ENCODE measurements at places on chromosomes 13 and 19. TPM values are rescaled to one million over a fixed set of nuclear protein-coding genes. Genes with fewer than 3 reads are reported as not detected.
A peak's percentile ranks its signal among the peaks of the same experiment; 100 is the strongest.

Gene IGFL1
- not detected for total RNA-seq

DNA sequence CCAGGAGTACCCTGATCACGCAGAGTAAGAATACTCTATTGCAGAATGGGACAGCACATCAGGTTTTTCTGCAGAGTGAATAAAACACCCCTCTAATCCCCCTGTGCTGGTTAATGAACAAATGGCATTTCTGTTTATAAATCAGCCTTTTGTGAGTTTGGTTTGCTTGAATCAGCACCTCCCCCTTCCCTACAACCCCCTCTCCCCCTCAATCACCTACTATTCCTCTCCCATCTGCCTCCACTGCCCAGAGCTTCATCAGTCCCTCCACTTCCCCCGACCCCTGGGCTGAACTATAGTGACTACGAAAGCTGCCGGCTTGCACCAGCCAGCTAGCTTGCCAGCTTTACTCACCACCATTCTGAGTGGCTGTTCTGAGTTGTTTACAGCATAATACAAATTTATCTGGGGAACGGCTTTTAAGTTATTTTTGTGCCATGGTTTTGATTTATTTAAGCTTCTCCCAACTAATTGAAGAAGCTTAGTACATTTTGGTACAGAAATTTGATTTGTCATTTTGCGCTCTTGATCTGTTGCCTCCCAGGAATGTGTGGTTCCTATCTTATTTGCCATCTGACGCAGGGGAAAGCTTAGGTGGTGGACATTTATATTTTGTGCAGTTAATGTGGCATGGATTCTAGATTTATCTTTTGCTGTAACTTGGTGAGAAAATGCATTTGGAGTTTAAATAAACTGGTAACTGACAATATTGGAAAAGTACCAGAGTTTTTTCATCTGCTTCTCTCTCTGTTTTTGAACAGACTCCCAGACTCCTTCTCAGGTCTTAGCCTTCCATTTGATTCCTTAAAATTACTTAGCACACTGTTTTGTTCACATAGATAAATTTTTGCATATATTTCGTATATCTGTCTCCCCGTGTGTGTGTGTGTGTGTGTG lies 41.7 kb upstream of the WDFY2 start:
- H3K4me1 ChIP-seq = no peaks in the 10 kb centered on the region
- no peak overlapping the region for H3K27ac ChIP-seq
- DNase-seq = no peak
- no peak overlapping the region for H3K4me3 ChIP-seq

- no peaks in the 10 kb centered on the region for H3K27me3 ChIP-seq
- H3K36me3 ChIP-seq = no peaks in the 10 kb centered on the region
- no peak overlapping the region for H3K27ac ChIP-seq
Measured at GRCh38 chr19:30733826-30734550, 361.8 kb downstream of the ZNF536 start.

DNA sequence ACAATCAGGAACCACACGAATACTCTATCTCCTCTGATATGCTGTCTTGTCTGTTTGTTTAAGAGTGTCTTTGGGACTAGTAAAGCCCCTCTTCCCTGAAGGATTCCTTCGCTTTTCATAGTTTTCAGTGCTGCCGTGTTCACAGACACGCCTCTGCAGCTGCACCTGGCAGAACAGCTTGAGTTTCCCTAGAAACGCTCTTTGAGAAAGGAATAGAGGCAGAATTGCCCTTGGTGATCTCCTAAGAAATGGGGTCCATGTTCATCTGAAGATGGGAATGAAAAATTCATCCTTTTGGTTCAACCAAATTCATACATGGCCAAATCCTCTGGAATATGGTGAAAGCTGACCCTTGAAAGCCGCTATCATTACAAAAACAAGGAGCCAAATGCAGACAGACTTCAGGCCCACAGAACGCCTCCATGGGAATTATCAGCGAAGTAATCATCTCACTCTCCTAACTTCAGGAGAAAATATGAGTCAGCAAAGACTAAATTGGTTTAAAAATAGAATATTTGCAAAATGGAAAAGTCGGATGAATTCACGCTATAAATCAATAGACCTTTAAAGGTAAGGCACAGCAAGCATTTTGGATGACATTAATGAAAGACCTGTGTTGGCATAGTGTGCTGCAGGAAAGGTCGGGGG lies 5.5 kb downstream of the SACS start:
- peaks cover 10% of the 10 kb centered on the region for H3K4me1 ChIP-seq
- no peaks in the 10 kb centered on the region for H3K36me3 ChIP-seq
- no peak for DNase-seq

DNA sequence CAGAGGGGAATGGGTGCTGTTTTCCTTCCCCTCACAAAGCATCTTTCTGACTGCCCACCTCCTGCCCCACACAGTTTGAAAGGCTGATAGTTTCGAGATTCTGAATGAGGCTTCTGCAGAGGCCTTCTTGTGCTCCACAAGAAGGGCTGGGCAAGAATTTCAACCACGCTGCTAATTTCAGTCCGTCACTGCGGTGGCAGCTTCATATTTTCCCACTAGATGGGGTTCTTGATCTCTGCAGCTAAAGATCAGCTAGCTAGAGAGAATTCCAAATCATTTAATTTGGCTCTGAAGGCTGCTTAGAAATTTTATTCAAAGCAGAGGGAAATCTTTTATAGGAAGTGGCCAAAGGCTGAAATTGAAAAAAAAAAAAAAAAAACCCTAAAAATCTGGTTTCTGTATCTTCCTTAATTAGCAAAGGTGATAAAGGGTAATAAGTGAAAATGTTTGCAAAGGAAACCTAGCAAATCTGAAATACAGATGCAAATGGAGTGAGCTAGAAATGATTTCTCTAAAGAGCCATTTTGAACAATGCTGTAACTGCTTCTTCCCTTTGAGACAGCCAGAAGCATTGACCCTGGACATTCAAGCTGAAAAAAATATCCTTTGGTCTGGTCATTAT lies 38.0 kb upstream of the C13orf42 start:
- H3K27ac ChIP-seq = peak overlapping the region; percentile 87
- peaks cover 5% of the 10 kb centered on the region for H3K27me3 ChIP-seq
- H3K36me3 ChIP-seq = no peaks in the 10 kb centered on the region
- H3K4me1 ChIP-seq = peaks cover 15% of the 10 kb centered on the region
- DNase-seq = no peak

Gene DACT3
- total RNA-seq = 10.4 TPM

Gene PCDH20
- total RNA-seq = 1.7 TPM

DNA sequence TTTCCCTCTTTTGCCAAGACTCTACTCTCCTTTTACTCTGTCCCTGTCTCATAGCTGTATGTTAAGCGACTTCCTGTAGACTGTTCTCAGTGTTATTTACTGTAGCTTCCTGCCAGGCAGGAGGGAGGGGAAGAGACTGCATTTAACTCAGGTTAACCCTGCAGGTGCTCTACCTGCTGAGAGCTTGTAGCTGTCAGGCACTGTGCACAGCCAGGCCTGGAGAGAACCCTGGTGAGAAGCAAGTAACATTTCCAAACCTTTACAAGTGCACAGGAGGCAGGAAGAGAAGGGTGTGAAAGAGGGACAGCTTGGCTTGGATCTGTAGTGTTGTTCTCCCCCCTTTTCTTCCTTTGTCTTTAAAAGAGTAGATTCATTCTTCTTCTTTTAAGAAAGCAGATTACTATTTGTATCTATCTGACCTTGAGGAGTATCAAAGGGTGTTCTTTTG lies 167.1 kb downstream of the LMO7 start:
- peaks cover 4% of the 10 kb centered on the region for H3K36me3 ChIP-seq
- no peaks in the 10 kb centered on the region for H3K4me1 ChIP-seq
- no peak overlapping the region for H3K27ac ChIP-seq
- H3K4me3 ChIP-seq = no peak overlapping the region

DNA sequence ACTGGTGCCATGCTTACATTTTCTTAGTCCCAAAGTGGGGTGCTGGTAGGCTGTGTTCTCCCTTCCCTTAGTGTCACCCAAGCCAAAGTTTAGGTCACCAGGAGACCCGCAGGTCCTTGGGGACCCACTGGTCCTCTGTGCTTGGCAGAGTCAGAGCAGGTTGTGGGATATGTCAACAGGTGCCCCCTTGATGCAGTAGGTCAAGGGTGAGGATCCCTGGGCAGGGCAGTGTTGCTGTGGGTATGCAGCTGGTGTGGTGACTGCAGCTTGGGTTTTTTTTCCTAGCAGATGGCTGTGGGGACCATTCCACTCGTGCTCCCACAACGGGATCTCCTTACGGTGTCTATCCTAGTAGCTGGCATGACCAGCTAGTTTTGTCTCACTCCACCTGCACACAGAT lies 23.7 kb downstream of the NHLRC3 start:
- no peak for DNase-seq
- no peak overlapping the region for H3K4me3 ChIP-seq
- no peaks in the 10 kb centered on the region for H3K36me3 ChIP-seq
- no peaks in the 10 kb centered on the region for H3K4me1 ChIP-seq
- no peaks in the 10 kb centered on the region for H3K27me3 ChIP-seq

DNA sequence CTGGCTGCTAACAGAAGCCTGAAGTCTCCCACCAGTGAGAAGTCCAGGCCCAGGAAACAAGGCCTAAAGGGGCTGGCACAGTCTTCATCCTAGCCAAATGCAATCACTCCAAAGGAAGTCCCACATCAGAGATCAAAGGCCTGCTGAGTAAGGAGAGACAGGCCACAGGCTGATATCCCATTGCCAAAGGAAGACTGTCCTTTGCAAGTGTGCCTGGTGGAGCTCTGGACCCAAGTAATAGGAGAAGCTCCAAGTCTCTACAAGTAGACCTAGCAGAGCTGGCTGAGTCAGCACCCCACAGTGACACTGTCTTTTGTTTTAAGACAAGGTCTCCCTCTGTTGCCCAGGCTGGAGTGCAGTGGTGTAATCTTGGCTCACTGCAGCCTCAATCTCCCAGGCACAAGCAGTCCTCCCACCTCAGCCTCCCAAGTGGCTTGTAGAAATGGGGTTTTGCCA lies 4.5 kb downstream of the DBP start:
- H3K4me3 ChIP-seq = no peak overlapping the region
- peaks cover 79% of the 10 kb centered on the region for H3K4me1 ChIP-seq
- H3K27me3 ChIP-seq = no peaks in the 10 kb centered on the region
- no peak for DNase-seq
- H3K27ac ChIP-seq = peak overlapping the region; percentile 16

Gene CLEC17A
- total RNA-seq = 33.0 TPM

DNA sequence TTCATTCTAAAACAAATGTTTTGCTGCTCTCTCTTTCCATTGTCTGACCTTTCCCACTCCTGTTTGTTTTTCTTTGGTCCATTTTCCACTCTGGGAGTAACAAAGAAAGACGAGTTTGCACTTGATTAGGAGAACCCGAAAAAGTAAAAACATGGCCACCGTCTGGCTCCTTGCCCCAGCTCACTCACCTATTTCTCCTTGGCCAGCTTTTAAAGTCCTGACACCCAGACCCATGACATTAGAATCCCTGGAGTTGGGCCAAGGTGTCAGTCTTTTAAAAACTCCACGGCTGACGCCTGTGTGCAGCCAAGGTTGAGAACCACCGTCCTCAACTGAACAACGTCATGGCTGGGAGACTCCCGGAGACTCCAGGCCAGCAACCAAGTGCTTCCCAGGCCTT lies 63.6 kb upstream of the FLT1 start:
- no peak for DNase-seq
- H3K27ac ChIP-seq = no peak overlapping the region
- H3K4me1 ChIP-seq = no peaks in the 10 kb centered on the region

DNA sequence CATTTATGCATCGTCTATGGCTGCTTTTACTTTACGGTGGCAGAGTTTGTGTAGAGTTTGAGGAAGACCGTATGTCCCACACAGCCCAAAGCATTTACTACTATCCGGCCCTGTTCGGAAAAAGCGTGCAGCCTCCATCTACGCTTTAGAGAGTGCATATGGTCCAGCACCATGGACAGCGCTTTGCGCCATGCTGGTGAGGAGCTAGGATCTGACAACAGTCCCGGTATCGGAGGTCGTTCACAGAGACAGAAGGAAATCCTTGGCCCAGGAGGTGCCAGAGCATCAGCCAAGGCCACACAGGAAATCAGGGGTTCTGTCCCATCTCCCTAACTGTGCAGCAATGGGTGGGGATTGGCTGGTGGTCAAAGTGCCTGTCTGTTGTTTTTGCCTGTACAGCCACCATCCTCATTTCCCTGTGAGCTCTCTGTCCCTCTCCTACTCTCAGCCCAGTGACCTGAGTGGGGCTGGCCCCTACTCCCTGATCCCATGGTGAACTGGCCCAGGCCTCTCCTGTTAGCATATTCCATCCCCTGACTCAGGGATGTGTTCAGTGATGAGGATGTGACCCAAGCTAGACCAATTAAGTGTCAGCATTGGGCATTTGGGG lies 16.2 kb upstream of the PRODH2 start:
- peaks cover 85% of the 10 kb centered on the region for H3K27me3 ChIP-seq
- H3K4me1 ChIP-seq = no peaks in the 10 kb centered on the region
- H3K36me3 ChIP-seq = no peaks in the 10 kb centered on the region
- H3K4me3 ChIP-seq = no peak overlapping the region
- DNase-seq = no peak
- H3K27ac ChIP-seq = no peak overlapping the region

Gene LACC1
- 7.9 TPM for total RNA-seq

DNA sequence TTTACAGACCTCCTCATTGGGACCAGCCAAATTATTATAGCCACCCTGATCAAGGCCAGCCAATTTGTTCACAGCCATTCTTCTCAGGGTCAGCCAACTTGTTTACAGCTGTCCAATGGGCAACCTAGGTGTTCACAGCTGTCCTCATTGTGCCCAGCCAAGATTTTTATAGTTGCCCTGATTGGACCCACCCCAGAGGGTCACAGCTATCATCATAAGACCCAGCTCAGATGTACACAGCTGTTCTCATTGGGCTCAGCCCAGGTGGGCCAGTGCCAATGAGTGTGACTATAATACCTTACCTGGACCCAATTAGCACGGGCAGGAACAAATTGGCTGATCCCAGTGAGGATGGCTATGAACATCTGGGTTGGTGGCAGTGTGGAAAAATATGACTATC lies 1151.8 kb downstream of the UQCRFS1 start:
- H3K4me3 ChIP-seq = no peak overlapping the region
- no peak for DNase-seq
- no peak overlapping the region for H3K27ac ChIP-seq
- H3K27me3 ChIP-seq = no peaks in the 10 kb centered on the region
- H3K4me1 ChIP-seq = no peaks in the 10 kb centered on the region

Gene ZNF548
- total RNA-seq = 27.6 TPM

Gene OSCAR
- total RNA-seq = 9.1 TPM

GRCh38 chr13:41985788-41986508 lies 25.0 kb upstream of the VWA8 start:
- H3K27me3 ChIP-seq = no peaks in the 10 kb centered on the region
- H3K4me1 ChIP-seq = no peaks in the 10 kb centered on the region
- H3K36me3 ChIP-seq = no peaks in the 10 kb centered on the region
- H3K4me3 ChIP-seq = no peak overlapping the region
- no peak for DNase-seq
- no peak overlapping the region for H3K27ac ChIP-seq

GRCh38 chr19:13861392-13861713 lies 15.6 kb upstream of the NANOS3 start:
- peaks cover 28% of the 10 kb centered on the region for H3K27me3 ChIP-seq
- H3K4me1 ChIP-seq = peaks cover 36% of the 10 kb centered on the region
- H3K4me3 ChIP-seq = peak overlapping the region; percentile 46
- H3K27ac ChIP-seq = peak overlapping the region; percentile 84
- DNase-seq = no peak
- H3K36me3 ChIP-seq = no peaks in the 10 kb centered on the region
